NCI-H2081 (cell line): ENCODE measurements at places on chromosomes 13 and 19.

- no peak for DNase-seq
Observed at GRCh38 chr13:113449693-113450347, 3.5 kb downstream of the ADPRHL1 start.

- no peak for DNase-seq
Observed at GRCh38 chr19:29283366-29283765, 70.4 kb upstream of the UQCRFS1 start.

- peak; percentile 63 for DNase-seq
Observed at GRCh38 chr13:91398413-91399188, at the start of gene GPC5. Gene GPC5 (plus strand): TSS chr13:91398621.

DNA sequence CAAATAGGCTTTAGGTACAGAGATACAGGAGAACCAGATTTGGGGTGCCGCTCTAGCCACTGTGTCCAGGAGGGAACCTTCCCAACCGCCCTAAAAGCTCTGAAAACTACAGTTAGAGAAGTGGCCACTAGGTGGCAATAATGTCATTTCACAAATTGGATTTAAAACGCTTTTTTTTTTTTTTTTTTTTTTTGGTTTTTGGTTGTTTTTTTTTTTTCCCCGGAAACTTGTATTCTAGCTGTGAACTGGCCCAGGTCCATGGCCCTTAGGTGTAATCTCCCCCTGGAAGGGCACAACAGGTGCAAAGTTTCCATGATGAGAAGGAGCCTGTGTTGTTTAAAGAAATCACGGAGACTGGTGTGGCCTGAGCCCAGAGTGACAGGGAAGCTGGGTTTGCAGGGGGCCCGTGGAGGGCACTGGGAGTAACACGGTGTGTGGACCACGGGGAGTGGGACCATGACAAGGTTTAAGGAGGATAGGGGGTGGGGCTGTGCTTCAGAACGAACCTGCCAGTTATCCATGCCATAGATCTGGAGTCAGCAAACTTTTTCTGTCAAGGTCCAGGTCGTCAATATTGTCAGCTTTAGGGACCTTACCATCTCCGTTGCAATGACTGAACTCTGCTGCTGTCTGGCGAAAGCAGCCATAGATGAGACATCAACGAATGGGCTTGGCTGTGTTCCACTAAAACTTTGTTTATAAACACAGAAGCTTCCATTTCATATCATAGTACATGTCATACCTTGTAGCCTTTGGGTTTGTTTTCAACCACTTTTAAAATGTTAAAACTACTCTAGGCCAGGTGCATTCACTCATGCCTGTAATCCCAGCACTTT is 10.1 kb downstream of the OR1I1 start:
- DNase-seq = peak; percentile 65
